ENCODE measurements at places on chromosomes 7 and 10.

DNA sequence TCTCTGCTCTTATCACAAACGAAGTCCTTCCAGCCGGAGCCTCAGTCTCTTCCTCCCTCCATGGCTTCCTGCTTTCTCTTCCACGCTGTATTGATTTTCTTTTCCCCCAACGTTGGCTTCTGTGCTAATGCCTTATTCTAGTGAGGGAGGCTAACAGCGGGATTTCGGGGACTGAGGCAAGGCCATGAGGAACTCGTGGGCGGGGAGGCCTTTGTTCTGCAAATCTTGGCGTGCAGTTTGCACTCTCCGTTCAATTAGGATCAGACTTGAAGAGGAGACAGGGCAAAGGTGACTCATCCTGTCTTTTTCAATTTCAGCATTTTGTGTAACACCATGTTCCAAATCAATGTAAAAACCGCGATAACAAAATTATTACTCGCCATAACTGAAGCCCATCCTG, 25.3 kb downstream of the EN2 start:
- DNase-seq: no peak

DNA sequence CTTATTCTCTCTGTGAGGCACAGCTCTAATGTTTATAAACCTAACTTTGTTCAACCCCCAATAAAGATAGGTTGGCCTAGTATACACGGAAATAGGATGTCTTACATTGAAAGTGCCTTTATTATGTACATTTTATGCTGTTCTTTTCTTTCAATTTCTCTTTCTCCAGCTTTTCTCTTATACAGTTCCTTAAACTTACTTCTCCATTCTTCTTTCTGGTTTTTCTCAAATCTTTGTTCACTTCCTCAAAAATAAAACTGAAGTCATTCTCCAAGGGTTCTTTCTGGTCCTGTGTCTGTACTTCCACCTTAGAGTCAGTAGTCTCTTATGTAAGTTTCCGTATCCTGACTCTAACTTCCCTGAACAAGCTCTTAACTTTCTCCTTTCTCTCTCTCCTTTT, 29.2 kb upstream of the NAMPT start:
- no peak for DNase-seq

DNA sequence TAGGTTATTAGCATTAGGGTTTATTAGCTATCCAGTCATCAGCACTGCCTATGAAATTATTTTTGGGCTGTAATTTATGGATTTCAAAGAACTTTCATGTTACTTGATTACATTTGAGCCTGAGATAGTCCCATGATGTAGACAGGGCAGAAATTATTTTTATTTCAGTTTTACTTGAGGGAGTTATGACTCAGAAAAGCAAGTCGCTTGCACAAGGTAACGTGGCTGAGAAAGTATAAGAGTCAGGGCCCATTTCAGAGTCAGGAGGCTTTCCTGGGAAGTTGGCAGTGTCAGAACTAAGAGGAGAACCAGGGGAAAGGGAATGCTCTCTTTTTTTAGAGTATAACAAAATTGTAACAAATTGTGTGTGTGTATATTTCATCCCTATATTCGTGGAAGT, 16.5 kb downstream of the GATA3 start:
- DNase-seq: no peak

DNA sequence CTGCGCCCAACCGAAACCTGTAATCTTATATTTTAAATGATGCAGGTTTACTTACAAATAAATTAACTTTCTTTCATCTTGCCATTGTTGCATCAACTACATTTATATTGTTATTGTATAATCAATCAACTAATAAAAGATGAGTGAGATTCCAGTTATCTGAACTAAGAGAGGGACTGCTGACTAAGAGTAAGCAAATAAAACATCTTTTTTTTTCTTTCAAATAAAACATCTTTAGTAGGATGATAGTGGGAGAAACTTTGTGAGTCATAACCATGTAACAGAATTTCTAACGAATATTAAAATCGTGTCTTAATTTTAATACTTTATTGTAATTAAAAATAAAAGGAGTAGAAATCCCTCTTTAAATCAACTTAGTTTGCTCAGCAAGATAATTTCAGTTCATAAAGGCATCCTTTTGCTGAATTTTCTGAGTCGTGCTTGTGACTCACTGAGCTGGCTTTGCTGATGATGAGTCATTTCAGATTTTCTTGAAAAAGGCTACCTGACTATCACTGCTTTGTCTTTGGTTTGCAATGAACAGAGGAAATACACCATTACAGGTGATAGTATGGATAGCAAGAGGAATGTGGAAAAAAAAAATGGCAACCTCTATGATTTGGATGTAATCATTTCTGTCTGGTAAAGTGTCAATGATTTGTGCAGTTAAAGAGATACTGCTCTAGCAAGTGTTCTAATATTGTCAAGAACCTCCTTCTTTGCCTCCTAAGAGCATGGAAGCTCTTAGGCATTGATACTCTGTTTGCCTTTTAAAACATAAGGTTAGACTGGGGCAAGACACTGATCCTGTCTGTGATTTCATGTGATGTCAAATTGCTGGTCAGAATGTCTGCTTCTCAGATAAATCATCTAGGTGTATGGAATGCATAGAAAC, 119.5 kb downstream of the GPR158 start:
- no peak for DNase-seq

- no peak for DNase-seq
Observed at GRCh38 chr7:135251496-135252391, 18.1 kb downstream of the STRA8 start.

- no peak for DNase-seq
Observed at GRCh38 chr7:135257790-135258189, 24.2 kb downstream of the STRA8 start.

- no peak for DNase-seq
Observed at GRCh38 chr10:96560966-96561887, 25.6 kb downstream of the TM9SF3 start.

- DNase-seq: no peak
Observed at GRCh38 chr10:33616956-33617355, 282.5 kb upstream of the NRP1 start.

- no peak for DNase-seq
Observed at GRCh38 chr7:53151496-53151895, 116.1 kb downstream of the POM121L12 start.

DNA sequence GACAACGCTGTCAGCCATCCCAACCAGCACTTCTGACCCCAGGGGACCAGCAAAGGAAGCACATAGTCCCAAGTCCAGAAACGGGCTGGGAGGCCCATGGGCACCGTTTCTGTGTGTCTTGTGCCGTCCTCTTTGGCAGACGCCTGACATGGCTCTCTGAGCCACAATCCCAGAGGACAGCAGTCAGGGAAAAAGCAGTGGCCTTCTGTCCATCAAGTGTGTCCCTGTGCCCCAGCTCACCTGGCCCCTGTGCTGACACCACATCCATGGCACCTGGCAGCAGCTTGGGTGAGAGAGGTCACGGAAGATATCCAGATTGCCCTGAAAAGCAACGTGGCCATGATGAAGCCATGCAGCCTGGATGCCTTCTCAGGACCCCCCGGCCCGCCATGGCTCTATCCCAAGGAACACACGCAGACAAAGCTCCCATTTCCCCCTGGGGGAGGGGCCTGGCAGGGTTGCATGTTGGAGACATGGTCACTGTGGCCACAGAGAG, 38.1 kb upstream of the ANTXRL start:
- no peak for DNase-seq

DNA sequence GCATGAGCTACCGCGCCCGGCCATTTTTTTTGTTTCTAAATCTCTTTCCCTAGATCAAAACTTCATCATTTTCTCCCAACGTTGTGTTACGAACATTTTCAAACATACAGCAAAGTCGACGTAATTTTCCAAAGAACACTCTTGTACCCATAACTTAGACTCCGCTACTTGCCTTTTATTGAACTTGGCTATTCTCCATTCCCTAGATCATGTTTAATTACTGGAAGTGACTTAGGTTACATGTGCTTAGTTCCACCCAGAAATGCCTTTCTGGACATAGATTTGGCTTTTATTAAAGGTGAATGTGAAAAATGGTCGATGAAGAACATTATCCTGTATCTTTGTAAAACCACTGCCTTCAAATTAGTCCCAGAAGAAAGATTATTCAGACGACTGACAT, 25.4 kb downstream of the DYNC2I1 start:
- no peak for DNase-seq

- no peak for DNase-seq
Observed at GRCh38 chr7:129569811-129570215, 41.7 kb upstream of the NRF1 start.

GRCh38 chr7:157494506-157495176, 157.8 kb downstream of the DNAJB6 start:
- no peak for DNase-seq

DNA sequence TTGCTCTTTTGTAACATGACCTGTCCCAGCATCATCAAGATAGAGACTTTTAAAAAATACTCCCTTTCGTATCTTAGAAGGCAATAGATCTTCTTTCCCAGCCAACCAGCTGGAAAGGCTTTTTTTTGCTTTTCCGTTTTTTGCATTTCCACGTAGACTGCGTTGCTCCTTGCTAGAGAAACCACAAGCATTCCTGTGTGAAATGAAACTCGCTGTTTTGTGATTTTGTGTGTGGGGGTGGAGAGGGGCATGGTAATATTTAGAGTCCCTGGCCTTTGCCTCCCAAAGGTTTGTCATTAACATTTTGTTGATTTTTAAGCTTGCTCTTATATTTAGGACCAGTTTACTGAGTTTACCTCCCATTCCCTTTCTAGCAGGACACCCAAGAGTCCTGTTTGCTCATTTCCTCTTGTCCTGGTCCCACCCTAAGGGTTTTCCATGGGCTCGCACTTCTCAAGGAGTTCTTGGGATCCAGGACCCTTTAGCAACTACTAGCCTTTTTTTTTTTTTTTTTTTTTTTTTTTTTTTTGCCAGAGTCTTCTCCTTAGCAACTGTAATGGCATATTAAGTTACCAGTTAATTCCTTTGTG, 243.6 kb downstream of the BICC1 start:
- DNase-seq: no peak

DNA sequence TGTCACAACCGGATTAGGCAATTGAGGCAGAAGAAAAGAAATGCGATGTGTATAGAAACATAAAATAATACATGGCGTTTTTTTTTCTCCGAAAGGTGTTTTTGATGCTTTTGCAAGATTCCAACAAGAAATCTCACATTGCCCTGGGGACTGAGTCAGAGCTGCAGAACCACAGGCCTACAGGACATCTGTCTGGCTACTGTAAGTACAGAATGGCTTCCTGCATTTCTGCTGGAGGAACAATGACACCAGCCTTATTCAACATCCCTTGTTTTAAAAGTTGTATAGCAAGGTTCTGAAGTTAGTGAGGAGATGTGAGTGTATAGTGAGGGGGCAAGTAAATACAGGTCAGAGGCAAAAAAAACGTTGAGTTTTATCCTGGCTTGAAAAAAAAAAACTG, 256.4 kb downstream of the ABCA13 start:
- DNase-seq: no peak

DNA sequence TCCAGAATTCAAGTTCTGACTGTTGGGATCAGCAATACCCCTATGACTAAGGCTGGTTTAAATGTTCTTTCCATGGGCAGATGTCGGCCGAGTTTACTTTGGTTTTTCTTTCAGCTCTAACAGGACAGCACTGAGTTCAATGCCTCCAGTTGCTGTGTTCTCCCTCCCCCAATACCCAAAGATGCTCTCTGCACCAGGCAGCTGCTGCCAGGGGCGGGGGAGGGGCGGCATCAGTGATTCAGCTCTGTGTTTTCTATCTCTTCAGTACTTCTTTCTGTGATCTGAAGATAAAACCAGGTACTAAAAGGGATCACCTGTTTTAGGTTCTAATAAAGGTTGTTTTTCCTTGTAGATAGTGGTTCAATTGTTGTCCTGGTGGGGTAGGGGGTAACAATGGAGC, 576.7 kb upstream of the POT1 start:
- no peak for DNase-seq

GRCh38 chr7:38451840-38452239, 178.4 kb upstream of the TARP start:
- DNase-seq: no peak

- no peak for DNase-seq
Observed at GRCh38 chr10:6796231-6796630, 216.2 kb upstream of the PRKCQ start.

GRCh38 chr7:149824748-149825566, 13.2 kb upstream of the ZNF862 start:
- DNase-seq: no peak

- DNase-seq: no peak
Observed at GRCh38 chr7:29146057-29146706, at the start of gene CPVL. Gene CPVL (minus strand): TSS chr7:29146537. CDS start chr7:29121061, 25,476 bp downstream.

- DNase-seq: no peak
Observed at GRCh38 chr7:37141742-37142141, 306.9 kb downstream of the ELMO1 start.

DNA sequence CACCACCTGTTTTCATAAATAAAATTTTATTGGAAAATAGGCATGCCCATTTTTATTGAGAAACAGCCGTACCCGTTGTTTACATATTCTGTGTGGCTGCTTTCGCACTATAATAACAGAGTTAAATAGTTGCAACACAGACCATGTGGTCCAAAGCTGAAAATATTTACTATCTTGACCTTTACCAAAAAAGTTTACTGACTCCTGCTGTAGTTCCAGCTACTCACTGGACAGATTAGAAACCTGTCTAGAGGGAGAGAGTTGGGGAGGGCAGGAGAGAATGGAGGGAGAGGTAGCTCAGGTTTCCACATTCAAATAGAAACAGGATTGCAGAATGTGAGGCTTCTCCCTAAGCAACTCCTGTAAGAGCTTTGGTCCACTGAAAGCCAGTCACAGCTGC, 55.1 kb upstream of the GLCCI1 start:
- DNase-seq: no peak

DNA sequence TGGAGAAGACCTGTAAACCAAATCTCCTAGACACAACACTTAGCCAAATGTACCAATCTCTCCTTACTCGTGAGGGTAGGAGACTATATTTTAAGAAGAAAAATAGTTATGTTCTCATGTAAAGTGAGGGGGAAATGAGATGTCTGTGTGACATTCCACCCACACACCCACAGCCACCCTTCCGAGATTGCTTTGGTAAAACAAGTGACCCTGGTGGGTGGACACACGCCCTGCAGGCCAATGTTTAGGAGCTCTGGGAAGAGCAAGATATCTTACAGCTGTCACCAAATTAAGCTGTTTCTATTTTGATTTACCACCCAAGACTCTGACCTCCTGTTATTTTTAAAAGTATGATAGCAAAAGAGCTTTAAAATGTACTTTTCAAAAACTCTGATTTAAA, 147.2 kb upstream of the PFKP start:
- no peak for DNase-seq

GRCh38 chr10:35412003-35412723, 75.9 kb downstream of the CCNY start:
- DNase-seq: no peak

GRCh38 chr10:67802767-67803538, 35.0 kb downstream of the DNAJC12 start:
- DNase-seq: no peak

GRCh38 chr7:20359341-20359963, 28.8 kb downstream of the ITGB8 start:
- no peak for DNase-seq

DNA sequence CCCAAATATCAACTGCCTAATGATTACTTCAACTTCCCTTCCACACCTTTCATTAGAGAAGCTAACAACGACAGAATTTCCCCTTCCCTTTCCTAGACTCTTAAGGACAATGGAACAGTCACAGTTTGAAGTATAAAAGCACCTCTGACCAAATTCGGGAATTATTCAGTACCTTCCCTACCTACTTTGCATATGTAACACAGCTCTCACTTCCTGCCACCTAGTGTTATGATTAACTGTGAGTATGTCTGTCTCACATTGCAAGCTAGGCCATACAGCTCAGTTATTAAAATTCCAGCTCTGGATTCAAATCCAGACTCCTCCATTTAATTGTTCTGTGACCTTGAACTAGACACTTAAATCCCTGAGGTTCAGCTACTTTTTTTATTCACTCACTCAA, 44.8 kb upstream of the HPSE2 start:
- DNase-seq: no peak
